ENCODE measurements at places on chromosomes 5 and 9.
A peak's percentile ranks its signal among the peaks of the same experiment; 100 is the strongest.

GRCh38 chr5:53360811-53361210, 119.6 kb upstream of the FST start:
- DNase-seq, result no peak

- DNase-seq, result no peak
Observed at GRCh38 chr5:159582756-159583541, 252.7 kb upstream of the IL12B start.

DNA sequence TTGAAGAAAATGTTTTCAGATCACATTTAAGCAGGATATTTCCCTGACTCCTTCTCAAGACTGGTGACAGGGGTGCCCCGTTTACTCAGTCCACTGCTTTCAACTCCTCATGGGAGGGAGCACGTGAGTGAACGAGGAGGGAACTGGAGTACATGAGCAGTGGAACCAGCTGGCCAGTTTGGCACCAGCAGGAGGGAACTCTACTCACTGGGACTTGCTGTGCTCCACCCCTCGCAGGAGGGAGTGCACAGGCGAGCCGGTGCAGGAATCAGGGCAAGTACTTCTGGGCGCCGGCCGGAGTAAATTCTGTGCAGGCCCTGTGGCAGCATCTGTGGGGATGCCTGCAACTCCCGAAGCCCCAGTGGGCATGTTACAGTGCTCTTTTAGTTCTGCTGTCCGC, 1941.1 kb upstream of the C9orf72 start:
- peak; percentile 60 for DNase-seq

- DNase-seq, result no peak
Observed at GRCh38 chr5:160480652-160481051, 59.0 kb downstream of the PTTG1 start.

- DNase-seq, result no peak
Observed at GRCh38 chr9:115146581-115147021, 28.6 kb upstream of the TNC start.

- no peak for DNase-seq
Observed at GRCh38 chr9:102205251-102205650, 466.8 kb upstream of the GRIN3A start.

DNA sequence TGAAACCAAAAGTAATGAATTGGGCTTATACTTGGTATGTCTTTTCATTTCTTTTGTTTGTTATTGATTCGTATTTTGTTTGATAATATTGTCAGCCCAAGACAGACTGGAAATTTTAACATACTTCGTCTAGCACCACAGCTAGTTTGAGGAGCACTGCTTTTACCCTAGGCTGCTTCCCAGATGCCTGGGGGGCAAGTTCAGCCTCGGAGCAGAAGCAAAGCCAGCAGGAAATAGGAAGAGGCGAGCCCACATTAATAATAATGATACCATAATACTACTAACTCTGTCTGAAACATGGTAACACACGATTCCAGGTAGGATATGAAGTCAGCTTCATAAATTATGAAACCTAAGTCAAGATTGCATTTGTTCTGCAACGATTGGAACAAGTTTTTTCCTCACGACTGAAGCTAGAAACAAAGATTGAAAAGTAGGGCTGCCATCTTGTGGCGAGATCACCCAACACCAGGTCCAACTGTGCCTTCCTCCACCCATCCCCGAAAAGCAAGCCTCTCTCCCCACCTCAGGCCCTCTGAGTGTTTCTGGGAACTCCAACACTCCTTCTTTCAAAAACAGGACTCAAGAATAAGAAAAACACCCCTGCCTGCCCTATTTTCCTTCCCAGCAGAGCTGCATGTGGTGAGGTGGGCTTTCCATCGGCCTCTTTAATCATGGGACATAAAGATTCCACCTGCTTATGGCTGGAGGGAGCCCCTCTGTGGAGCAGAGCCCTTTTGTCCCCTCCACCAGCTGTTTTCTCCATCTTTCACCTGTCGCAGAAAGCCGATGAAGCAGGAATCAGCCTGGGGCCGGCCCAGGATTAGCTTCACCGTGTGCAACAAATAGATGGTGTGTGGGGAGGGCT, 236.4 kb downstream of the CAAP1 start:
- peak; percentile 58 for DNase-seq

DNA sequence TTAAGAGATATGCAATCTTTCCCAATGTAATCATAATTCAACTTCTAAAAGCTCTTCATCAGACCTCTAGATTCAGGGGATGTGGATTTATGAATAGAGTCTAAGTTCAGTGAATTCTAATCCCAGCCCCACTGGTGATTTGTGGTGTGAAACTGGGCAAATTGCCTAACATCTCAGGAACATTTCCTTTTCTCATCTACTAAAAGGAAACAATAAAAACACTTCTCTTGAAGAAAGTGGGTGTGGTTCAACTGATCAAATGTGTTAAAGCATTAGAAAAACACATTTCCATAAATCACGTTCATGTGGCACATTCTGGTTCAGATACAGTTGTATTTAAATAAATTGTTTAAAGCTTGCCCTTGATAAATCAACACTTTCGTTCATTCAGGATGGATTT, 631.7 kb upstream of the CDH6 start:
- DNase-seq, result no peak

DNA sequence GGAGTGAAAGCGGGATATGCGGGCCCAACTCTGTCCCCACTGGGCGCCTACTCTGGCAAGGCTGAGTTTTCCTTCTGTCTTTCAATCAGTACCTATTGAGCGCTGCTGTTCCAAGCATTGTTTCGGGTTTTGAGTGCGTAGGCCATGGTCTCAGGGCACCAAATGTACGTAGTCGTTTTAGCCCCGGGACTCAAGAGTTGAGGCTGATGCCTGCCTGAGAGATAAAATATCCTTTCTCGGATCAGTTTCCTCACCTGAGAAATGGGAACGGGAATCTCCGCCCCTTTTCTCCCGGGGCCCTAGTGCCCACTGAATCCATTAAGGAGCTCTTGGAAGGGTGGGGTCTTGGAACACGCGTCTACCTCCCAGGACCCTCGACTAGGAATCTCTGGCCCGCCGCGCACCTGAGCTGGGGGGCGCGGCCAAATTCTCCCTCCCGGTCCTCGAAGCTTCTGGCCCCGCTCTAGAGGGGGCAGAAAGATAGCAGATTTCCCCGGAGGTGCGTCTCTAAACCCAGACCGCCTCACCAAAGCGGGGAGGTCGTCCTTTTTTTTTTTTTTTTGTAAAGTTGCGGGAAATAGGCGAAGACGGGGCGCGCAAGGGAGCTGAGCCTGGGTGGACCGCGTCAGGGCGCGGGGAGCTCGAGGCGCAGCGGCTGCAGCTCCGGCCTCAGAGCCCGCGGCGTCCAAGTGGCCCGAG, 494 bp upstream of the CXXC5 start:
- no peak for DNase-seq

DNA sequence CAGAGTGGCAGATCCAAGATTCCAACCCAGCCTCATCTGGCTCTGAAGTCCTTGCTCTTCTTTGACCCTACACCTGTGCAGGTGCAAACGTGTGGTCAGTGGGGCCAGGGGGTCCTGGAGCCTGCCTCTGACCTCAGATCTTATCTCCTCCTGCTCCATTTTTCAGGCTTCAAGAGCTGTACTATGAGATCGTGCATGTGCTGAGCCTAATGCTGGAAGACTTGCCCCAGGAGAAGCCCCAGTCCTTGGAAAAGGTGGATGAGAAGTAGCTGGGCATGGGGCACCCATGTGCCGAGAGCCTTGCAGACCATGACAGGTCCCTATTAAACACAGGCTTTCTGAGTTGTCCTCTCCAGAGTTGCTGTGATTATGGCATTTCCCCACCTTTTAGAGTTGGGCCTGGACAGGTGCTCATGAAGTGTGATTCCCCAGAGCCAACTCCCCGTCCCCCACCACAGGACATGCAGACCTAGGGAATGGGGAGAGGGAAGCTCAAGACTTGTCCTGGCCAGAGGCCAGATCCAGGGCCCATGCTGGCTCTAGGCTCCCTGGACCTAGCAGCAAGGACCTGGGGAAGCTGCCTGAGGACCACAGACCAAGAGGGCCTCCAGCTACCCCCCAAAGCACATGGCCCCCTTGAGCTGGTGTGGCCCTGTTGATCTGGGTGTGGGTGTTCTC, 22.5 kb downstream of the PITX1 start:
- DNase-seq, result no peak
